Stimulated activated CD4-positive, alpha-beta T cell treated with anti-CD3 and anti-CD28 coated beads, TNF-alpha, amount 100 ng/mL, for 1 hour (primary cell): ENCODE measurements at places on chromosomes 12 and 14.

DNA sequence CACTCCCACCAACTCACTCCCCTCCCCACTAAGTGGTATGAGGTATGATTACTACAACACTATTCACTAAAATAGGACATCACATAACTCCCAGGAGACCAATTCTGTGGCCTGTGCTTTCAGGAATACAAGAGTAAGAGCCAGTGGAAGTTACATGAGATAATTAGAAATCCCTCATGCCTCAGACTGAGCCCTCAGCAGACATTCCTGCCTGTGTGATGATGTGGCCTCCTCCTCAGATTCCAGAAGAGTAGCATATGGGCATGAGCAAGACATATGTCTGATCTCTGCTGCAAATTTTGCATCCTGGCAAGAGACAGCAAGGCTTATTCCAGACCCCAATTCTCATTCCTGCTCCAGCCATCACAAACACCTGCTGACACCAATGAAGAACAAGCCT is 46.0 kb upstream of the BMP4 start:
- no peak for DNase-seq

GRCh38 chr14:88026890-88027289 is 22.0 kb downstream of the GPR65 start:
- no peak for DNase-seq

DNA sequence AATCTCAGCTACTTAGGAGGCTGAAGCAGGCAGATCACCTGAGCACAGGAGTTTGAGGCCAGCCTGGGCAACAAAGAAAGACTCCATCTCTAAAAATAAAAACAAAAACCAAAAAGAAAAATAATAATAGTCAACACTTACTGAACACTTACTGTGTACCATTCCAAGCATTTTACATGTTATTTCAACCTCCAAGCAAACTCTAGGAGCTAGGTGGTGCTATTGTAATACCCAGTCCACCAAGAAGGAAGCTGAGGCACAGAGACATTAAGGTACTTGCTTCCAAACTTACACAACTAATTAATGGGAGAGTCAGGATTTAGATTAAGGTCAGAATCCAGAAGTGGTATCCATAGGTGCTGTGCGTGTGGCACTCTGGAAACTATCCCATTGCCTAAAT is 13.7 kb upstream of the OR6J1 start:
- no peak for DNase-seq

DNA sequence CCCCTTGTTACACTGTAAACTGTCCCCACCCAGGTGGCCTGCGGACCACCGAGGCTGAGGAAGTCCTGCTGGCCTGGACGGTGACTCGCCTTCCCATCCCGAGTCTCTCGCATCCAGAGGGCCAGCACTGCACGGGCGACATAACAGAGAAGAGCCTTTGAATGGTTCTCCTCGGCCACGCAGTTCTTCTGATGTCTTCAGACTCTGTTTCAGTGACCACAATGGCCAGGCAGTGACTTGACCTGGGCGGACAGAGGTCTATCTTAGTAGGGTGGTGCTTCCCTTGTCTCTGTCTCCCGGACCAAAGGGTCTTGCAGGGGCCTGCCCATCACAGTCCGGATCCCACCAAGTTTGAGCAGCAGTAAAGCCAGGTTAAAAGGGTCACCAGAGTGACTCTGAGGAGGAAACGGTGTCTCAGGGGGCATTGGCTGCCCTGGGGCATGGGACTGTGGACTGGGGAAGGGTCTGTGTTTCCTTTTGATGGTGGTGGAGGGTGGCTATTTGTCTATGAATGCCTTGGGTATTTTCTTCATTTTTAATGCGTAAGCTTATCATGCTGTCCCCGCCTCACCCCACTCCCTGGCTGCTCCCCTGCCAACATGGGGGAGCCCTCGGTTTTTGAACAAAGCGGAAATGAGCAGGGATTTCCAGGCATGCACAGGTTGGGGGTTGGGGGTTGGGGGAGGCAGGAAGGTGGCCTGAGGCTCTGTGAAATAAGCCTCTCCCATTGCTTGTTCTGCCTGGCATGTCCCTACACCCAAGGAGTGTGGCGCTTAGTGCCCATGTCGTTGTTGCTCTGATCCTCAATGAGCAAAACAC is 10.3 kb downstream of the KRT85 start:
- no peak for DNase-seq

- DNase-seq = no peak
Observed at GRCh38 chr14:75433631-75434071, 5.8 kb downstream of the JDP2 start.

DNA sequence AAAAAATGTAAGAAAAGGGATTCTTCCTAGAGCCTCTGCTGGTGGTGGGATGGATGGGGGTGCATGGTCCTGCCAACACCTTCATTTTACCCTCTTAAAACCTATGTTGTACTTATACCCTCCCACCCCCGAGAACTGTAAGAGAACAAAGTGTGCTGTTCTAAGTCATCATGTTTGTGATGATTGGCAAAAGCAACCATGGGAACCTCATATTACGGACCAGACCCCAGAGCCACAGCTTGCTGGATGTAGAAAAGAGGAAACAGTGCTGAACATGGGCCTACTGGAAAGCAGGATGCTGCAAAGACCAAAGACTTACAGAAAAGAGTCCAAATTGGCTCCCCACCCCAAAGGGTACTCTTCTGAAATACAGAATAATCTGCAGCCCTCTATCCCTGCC is 311.2 kb downstream of the DUSP6 start:
- no peak for DNase-seq

- DNase-seq = no peak
Observed at GRCh38 chr12:66620688-66621087, 58.2 kb downstream of the GRIP1 start.

DNA sequence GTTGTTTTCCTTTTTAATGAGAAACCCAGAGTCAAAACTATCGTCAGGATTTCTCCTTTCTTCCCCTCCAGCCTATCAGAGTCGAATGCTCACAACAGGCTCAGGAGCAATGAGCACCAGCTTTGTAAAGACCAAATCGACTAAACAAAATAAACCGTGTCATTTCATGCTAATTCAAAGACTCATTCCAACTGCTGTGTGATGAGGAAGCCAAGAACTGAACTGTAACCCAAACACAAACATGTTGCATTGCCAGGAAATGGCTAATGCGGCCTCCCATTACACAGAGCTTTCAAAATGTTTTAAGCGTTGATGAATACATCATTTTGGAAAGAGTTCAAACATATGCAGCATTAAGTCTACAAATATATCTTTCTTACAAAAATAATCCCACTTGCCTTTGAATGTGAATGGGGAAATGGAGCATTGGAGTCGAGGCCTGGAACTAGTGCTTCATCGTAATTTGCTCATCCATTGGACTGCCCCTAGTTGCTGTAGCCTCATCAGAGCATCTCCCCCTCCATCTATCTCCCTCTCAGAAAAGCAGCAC is 349.5 kb downstream of the GXYLT1 start:
- no peak for DNase-seq
